NCI-H1417 treated with DMSO at 0.1 percent for 48 hours (cell line): ENCODE measurements at places on chromosomes 7 and 10.

GRCh38 chr10:49299816-49300139, 808 bp downstream of the C10orf71 start:
- DNase-seq: no peak

DNA sequence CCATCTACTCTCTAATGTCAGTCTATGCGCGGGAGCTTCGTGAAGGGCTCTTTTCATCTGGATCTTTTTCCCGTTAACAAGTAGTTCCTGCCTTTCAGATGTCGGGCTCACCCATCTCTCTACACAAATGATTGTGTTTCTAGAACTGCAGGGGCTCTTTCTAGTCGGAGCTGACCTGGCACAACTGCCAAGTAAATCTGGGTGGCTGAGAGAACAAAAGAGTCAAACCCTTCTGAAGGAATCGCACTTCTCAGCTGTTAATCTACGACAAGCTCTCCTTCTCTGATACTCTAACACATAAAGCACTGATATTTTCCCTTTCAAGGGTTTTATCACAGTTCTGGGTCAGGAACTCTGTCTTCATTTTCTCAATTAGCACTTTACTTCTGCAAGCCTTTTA, 144.7 kb downstream of the NRP1 start:
- DNase-seq: no peak

GRCh38 chr10:7338469-7338868, 72.4 kb downstream of the SFMBT2 start:
- DNase-seq: no peak

- DNase-seq: no peak
Observed at GRCh38 chr7:91240376-91240941, 23.8 kb upstream of the FZD1 start.

GRCh38 chr10:121616291-121616690, 18.0 kb upstream of the FGFR2 start:
- no peak for DNase-seq

DNA sequence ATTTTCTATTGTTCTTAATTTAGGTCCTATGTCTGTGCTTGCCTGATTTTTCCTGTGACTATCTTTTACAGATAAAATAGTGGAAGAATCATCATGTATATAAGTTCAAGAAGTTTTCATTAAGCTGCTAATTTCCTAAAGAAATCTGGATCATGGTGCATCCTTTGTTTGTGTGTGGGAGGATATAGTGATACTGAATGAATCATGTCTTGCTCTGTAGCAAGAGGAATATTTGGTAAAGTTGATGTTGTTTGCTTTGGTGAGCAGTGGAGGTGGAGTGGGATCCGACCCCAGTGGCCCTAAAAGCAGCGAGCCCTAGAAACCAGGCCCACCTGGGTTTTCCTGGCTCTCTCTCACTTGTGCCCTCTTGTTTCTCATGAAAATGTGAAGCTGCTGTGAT, 83.7 kb downstream of the CCNY start:
- DNase-seq: no peak

- DNase-seq: no peak
Observed at GRCh38 chr7:154842591-154842990, 160.3 kb downstream of the PAXIP1 start.

- DNase-seq: no peak
Observed at GRCh38 chr7:122217125-122217524, 73.1 kb upstream of the AASS start.

DNA sequence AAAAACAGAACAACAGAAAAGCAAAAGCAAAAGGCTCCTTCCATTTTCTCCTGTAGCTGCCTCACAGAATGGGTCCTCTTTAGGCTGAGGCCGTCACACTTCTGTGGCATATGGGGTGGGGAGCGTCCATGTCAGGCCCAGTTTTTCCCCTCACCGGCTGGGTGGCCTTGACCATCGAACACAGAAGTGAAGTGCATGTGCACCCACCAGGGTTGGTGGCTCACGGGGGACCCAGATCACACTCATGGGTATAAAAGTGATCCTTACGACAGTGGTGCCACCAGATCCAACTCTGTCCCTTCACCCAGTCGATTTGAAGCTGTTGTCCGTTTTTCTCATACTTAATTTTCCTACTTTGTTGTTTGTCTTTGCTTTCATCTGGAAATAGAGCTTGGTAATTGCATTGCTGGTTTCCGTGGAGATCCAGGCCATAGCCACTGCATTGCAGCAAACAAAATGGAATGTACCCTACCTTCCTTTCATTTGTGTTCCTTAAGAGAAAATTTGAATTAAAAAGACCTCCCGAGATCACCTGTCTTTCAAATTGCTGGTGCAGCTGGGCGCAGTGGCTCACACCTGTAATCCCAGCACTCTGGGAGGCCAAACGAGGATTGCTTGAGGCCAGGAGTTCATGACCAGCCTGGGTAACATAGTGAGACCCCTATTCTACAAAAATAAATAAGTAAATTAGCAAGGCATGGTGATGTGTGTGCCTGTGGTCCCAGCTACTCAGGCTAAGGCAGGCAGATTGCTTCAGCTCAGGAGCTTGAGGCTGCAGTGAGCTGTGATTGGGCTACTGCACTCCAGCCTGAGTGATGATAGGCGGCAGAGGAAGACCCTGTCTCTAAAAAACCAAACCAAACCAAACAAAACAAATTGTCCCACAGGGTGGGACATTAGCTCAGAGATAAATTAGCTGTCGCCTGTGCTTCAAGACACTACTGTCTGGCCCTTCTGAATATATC, 10.7 kb upstream of the GJD4 start:
- no peak for DNase-seq

GRCh38 chr10:12721334-12721733, 280.2 kb downstream of the CCDC3 start:
- DNase-seq: no peak

GRCh38 chr7:85074-85882, 107.1 kb upstream of the FAM20C start:
- no peak for DNase-seq

- DNase-seq: no peak
Observed at GRCh38 chr10:61486251-61486650, 33.1 kb upstream of the TMEM26 start.

GRCh38 chr10:109343293-109343692, 580.0 kb downstream of the XPNPEP1 start:
- DNase-seq: no peak

DNA sequence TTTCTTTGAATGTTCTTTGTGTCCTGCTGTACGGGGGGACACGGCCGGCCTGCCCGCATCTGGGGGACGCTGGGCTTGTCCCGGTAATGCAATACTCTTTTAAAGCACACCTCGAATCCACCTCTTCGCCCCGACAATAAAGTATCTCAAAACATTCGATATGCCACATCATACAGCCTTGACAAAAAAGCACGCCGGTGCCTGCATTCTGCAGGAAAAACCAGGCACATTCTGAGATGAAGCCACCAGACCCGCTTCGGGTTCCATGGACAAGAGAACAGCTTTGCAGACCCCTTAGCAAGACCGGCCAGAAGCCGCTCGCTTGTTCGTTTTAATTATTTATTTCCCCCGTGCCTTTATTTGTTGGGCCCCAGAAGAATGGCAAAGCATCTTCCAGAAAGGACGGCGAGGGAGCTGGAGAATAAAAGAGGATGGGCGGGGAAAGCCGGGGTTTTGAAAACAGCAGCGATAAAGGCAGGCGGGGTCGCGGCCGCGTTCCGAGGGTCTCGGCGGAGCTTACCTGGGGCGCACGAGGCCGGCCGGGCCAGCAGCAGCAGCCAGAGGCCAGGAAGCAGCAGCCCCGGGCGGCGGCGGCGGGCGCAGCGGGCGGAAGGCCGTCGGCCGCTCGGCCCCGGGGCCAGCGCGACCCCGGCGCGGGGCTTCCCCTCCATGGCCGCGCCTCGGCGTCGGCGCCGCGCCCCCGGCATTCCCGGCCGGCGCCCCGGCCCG, 462 bp downstream of the KIAA1549 start:
- DNase-seq: no peak

DNA sequence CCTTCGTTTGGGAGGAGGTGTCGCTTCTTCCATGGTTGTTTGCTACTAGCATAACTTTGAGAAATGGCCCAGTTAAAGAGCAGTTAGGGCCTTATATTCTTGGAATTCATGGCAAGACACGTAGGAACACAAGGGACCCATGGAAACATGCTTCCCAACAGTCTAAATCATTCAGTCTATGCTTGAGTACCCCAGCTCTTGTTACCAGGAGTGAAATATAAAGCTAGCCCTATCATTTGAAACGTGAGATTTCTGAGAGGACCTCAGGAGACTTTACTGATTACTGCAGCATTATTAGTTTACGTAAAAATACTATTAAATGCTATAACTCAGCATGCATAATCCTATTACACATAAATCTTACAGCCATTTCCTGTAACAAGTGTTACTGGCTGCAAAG, 328.6 kb upstream of the CDC14C start:
- no peak for DNase-seq

GRCh38 chr10:94358480-94358879, 4.3 kb downstream of the NOC3L start:
- DNase-seq: no peak
